ENCODE measurements at places on chromosomes 16 and 17.
A peak's percentile ranks its signal among the peaks of the same experiment; 100 is the strongest.

GRCh38 chr16:88772871-88773811 is 11.9 kb downstream of the PIEZO1 start:
- peak overlapping the region; percentile 85 for H3K27ac ChIP-seq
- peaks cover 85% of the 10 kb centered on the region for H3K4me1 ChIP-seq
- peak; percentile 92 for DNase-seq
- H3K36me3 ChIP-seq = no peaks in the 10 kb centered on the region

DNA sequence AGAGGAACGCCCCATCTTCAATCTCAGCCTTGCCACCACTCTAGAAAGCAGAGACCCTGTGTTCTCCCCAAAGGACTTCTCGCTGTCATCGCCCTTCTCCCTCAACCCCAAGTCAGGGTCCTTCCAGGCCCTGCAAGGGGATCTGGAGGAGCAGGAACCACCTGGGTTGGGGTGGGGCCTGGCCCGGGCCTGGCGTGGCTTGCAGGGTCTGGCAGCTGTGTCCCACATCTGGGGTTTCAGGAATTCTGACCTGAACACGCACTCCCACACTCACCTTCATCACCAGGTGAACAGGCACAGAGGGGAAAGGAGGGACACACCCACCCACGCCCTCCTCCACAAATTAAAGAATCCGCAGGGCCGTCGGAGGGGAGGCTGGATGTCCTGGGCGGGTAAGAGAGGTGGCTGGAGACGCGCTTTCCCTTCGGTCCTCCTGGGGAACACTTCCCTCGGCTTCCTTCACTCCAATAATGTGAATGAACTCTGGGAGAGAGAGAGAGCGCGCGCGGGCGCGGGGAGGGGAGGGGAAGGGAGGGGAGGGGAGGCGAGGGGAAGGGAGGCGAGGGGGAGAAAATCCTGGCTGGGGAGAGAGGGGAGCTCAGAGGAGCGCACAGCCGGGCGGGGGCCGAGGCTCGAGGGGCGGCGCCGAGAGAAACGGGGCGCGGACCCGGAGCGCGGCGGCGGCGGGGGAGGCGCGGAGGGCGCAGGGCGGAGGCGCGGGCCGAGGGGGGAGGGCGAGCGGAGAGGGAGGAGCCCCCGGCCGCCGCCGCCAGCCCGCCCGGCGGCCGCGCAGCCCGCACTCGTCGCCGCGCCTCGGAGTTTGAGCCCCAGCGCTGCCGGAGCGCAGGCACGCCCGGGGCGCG is at the start of gene CACNG4:
Gene CACNG4, plus strand, starts transcription at position 799 of the 863 bp plus-strand sequence. CDS start 205 bp downstream, outside the sequence.
- peak within 1 kb of the TSS; percentile 76 for H3K4me3 ChIP-seq
- DNase-seq = no peak
- peaks cover 8% of the 10 kb centered on the region for H3K4me1 ChIP-seq
- H3K27me3 ChIP-seq = peaks cover 21% of the 10 kb centered on the region

- H3K4me3 ChIP-seq = no peak overlapping the region
- peaks cover 2% of the 10 kb centered on the region for H3K27me3 ChIP-seq
- H3K36me3 ChIP-seq = no peaks in the 10 kb centered on the region
Measured at GRCh38 chr17:21395764-21396163, 19.6 kb downstream of the KCNJ12 start.

DNA sequence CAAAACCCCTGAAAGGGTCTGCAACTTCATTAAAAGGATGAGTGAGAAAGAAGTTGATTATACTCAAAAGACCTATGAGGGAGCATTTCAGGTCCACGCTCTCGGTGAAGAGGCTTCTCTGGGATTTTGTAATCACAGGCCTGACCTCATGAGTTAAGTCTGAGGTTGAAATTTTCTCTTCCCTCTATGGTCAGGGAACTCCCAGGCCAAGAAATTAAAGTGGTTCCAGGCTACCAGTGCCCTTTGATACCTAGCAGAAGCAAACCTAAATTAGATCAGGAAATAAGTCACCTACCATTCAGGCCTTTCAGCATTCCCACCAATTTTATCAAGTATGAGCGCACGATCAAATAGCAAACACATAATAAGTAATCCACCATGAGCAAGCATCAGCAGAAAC is 27.9 kb downstream of the MBTD1 start:
- peaks cover 23% of the 10 kb centered on the region for H3K4me1 ChIP-seq
- no peaks in the 10 kb centered on the region for H3K27me3 ChIP-seq
- no peak for DNase-seq
- H3K36me3 ChIP-seq = peaks cover 2% of the 10 kb centered on the region
- no peak overlapping the region for H3K27ac ChIP-seq

GRCh38 chr16:74726716-74727115 is 26.1 kb upstream of the MLKL start:
- H3K4me1 ChIP-seq = peaks cover 16% of the 10 kb centered on the region
- no peak for DNase-seq
- H3K4me3 ChIP-seq = no peak overlapping the region
- peaks cover under 1% of the 10 kb centered on the region for H3K27me3 ChIP-seq

DNA sequence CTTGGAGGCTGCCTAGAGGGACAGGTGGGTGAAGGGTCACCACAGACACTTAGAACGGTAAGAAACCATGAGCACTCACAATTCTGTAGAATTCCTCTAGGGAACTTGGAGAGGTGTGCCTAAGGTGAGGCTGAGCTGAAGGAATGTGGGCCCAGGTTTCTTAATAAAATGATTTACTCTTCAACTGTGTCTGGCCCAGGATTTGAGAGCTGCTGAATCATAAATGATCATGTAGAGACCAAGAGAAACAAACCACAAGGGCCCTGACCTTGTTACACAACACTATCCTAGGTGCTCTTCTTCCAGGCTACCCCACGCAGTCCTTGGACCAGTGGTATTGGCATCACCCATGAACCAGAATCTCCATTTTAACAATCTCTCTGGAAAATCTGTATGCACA is 27.7 kb downstream of the ZNF18 start:
- no peak overlapping the region for H3K27ac ChIP-seq
- H3K4me3 ChIP-seq = no peak overlapping the region
- H3K36me3 ChIP-seq = peaks cover 40% of the 10 kb centered on the region
- H3K27me3 ChIP-seq = no peaks in the 10 kb centered on the region

- H3K36me3 ChIP-seq = no peaks in the 10 kb centered on the region
- H3K4me1 ChIP-seq = peaks cover 3% of the 10 kb centered on the region
- no peaks in the 10 kb centered on the region for H3K27me3 ChIP-seq
- no peak overlapping the region for H3K4me3 ChIP-seq
- no peak overlapping the region for H3K27ac ChIP-seq
- no peak for DNase-seq
Measured at GRCh38 chr16:68367030-68367429, 56.2 kb downstream of the PRMT7 start.

DNA sequence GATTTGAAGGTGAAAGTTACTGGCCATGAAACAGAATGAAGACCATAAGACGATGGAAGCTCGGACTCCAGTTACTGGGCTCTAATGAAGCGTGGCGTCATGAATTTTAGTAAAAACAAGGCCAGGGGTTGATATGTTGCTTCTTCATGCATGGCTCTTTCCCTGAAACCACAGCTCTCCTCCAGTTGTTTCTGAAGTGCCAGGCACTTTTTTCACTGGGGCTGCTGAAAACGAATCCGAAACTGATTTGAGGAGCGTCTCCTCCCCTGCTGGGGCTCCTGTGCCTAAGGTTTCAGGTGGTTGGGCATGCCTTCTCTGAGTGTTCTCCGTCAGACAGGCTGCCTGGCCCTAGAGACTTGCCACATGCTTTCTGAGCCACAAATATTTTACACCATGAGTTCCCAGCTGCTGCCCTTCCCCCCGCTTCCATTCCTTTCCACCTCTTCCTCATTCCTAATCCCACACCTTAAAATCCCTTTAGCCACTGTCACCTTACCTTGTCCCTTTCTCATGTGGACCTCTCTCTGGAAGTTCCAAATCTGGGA is 3.7 kb upstream of the MYL4 start:
- H3K4me1 ChIP-seq = peaks cover 47% of the 10 kb centered on the region
- no peaks in the 10 kb centered on the region for H3K27me3 ChIP-seq
- H3K4me3 ChIP-seq = peak overlapping the region; percentile 10
- H3K27ac ChIP-seq = peak overlapping the region; percentile 74

DNA sequence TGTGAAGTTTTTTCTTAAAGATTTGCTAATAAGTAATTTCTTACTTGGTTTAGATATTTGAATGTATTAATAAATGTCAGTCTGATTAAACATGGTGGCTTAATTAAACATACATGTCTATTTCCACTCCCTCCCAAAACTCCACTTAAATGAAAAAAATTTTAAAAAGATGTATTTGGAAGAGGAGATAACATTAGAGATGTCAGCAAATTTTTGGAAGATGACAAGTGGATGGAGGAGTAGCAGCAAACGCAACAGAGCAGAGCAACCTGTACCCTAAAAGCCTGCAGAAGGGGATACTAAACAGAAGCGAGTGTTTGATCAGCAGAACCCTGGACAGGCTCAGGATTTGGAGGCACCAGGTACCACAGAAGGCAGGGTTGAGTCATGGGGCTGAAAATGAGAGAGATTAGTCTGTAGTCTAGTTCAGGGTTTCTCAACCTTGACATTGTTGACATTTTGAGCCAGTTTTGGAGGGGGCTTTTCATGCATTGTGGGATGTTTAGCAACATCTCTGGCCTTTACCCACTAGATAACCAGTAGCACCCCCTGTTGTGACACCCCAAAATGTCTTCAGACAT is 17.8 kb downstream of the LUC7L3 start:
- no peaks in the 10 kb centered on the region for H3K27me3 ChIP-seq
- peaks cover 19% of the 10 kb centered on the region for H3K4me1 ChIP-seq
- DNase-seq = no peak
- no peak overlapping the region for H3K27ac ChIP-seq
- no peak overlapping the region for H3K4me3 ChIP-seq

- H3K36me3 ChIP-seq = no peaks in the 10 kb centered on the region
- no peak for DNase-seq
- H3K4me3 ChIP-seq = no peak overlapping the region
- H3K4me1 ChIP-seq = no peaks in the 10 kb centered on the region
Measured at GRCh38 chr16:8511464-8511863, 78.8 kb downstream of the TMEM114 start.

GRCh38 chr17:74815067-74815466 is 38.9 kb upstream of the NAT9 start:
- H3K36me3 ChIP-seq = peaks cover 2% of the 10 kb centered on the region
- no peaks in the 10 kb centered on the region for H3K27me3 ChIP-seq
- H3K27ac ChIP-seq = no peak overlapping the region
- no peak overlapping the region for H3K4me3 ChIP-seq

GRCh38 chr17:17356149-17356930 is 53.2 kb downstream of the NT5M start:
- no peak overlapping the region for H3K4me3 ChIP-seq
- DNase-seq = peak; percentile 90
- peaks cover 28% of the 10 kb centered on the region for H3K27me3 ChIP-seq
- H3K4me1 ChIP-seq = peaks cover 10% of the 10 kb centered on the region
- H3K27ac ChIP-seq = no peak overlapping the region

DNA sequence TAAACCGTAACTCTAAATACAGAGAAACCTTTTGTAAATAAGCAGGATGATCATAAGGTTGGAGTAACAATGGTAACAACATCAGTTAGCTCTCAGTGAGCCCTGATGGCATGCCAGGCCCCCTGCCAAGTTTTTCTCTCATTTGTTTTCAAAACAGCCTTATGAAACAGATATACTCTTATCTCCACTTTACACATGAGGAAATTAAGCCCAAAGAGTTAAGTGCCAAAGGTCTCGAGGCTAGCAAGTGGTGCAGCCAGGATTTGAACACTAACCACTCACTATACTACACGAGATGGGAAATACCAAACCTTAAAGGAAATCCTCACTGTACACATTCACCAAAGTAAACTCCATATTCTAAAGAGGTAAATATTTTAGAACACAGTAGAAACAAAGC is 15.0 kb downstream of the USP31 start:
- H3K27me3 ChIP-seq = no peaks in the 10 kb centered on the region
- H3K36me3 ChIP-seq = peaks cover 4% of the 10 kb centered on the region
- no peak overlapping the region for H3K27ac ChIP-seq
- DNase-seq = no peak

GRCh38 chr17:77382966-77383612 is 242.3 kb downstream of the SEC14L1 start:
- H3K36me3 ChIP-seq = no peaks in the 10 kb centered on the region
- peaks cover 89% of the 10 kb centered on the region for H3K4me1 ChIP-seq
- no peak for DNase-seq

DNA sequence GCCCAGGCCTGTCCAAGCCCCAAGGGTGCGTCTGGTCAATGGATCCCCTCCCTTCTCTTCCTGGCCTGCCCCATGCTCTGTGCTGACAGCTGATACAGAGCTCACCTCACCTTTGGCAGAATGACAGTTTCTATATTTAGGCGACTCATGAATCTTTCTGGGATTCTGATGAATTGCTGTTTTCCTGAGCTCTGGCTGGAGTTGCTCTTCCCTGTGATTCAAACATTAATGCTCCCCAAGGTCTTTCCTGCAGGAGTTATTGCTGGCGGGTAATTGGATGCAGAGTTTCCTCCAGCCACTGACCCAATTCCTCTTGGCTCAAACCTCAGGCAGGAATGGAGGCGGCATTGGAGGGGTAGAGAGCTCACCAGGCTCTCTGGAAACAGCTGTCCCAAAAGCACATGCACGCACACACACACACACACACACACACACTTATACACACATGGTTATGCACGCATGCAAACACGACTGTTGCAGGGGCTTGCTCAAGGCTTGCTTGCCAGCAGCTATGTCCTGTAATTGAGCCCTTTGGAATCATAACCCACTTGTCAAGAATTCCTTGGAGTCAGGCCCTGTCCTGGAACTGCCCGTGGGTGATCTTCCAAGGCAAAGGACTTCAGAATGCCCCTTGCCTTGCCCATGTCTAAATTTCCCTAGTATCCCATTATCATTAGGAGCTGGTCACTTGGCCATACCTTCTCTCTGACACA is 128.8 kb downstream of the ASIC2 start:
- no peaks in the 10 kb centered on the region for H3K36me3 ChIP-seq
- no peaks in the 10 kb centered on the region for H3K27me3 ChIP-seq
- no peak for DNase-seq

DNA sequence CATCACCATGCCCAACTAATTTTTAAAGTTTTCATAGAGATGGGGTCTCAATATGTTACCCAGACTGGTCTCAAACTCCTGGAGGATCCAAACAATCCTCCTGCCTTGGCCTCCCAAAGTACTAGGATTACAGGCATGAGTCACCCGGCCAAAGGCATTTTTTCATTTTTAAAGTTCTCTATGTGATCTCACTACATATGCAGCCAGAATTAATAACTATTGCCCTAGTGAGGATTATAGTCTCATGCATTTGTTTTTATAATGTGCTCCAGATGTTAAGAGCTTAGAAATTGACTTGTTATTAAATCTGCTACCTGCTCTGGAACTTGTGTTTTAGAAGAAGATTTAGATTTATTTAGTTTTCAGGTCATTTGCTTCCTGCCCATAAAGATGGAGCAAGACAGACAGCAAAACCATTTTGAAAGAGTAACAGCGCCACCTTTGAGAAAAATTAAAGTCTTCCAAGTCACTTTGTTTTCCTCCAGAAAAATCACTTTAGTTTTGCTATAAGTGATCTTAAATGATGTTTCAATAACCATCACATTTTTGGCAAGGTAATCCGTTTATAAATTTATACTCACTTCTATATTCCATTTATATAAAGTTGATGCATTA is 79.5 kb downstream of the CA4 start:
- H3K4me3 ChIP-seq = no peak overlapping the region
- H3K4me1 ChIP-seq = no peaks in the 10 kb centered on the region
- H3K36me3 ChIP-seq = peaks cover 6% of the 10 kb centered on the region
- no peak for DNase-seq

All from osteocyte (in vitro differentiated cells).